ENCODE measurements at places on chromosomes 6 and 20. TPM values are rescaled to one million over a fixed set of nuclear protein-coding genes. Genes with fewer than 3 reads are reported as not detected.

The SSR1 gene
- total RNA-seq = 141 TPM

DNA sequence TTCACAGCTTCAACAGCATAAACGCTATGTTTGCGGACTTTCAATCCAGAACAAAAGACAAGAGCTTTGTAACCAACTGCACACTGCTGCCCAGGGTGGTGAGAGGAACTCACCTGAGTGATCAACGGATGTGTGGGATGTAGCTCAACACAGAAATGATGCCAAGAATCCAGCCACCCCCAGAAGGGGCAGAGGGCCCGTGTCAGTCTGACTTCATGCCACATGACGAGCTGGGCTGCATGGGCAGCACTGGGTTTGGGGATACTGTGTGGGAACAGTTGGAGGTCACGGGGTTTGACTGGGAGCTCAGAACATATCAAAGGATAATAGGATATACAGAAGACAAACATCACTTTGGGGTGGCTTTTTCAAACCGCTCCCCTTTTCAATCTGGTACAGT is 79.4 kb upstream of the TRAF3IP2 start:
- DNase-seq = no peak

- no peak for DNase-seq
These were observed 238.0 kb downstream of the KHDC1L start for GRCh38 chr6:72987301-72987700.

DNA sequence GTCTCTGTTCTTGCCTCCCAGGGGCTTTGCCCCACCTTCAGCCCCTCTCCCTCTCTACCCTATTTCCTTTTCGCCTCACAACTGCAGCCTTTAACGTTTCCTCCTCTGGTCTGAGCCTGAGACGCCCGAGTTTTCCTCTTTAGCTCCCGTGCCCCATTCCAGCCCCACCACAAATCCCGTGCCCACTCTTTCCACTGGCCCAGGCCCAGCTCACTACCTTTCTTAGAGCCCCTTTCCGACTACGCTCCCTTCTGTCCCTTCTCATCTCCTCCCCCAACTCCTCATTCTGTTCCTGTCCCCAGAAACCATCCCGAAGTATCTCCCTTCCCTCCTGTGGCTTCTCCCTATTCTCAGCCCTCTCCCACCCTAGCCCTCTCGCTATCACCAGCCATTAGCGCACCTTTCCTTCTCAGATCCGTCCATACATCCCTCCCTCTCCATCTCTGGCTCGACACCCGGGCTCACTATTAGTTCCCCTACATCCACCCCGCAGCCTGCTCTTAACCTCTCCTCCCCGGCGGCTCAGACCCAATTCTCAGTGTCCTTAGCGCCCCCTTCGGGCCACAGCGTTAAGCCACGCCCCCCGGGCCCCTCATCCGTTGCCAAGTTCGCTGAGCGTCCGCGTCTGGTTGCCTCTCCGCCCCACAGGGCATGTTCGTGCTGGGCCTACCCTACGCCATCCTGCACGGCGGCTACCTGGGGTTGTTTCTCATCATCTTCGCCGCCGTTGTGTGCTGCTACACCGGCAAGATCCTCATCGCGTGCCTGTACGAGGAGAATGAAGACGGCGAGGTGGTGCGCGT is 2.7 kb downstream of the SLC32A1 start:
- DNase-seq = peak; percentile 23

DNA sequence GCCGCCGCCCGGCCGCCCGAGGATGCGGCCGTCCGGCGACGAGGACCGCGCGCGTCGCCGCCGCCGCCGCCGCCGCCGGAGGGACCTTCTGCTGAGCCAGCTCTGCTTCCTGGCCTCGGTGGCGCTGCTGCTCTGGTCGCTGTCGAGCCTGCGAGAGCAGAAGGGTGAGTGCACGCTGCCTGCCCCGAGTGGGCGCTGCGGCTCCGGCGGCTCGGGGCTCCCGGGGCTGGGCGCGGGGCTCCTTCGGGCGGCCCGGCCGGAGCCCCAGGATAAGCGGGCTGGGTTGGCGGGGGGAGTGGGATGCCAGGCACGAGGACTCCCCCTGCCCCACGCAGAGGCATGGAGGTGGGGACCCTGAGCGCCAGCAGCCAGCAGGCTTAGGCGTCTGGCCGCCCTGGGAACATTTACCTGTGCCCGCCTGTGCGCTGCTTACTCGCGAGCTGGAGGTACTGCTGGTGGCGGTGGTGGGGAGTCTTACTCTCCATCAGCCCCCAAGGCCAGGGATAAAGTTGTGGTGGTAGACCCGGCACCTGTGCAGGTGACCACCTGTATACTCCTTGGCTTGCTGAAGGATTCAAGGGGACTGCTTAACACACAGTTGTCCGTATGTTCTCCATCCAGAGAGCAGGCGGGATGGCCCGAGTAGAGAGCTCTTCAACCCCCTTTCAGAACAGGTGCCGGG is 520 bp downstream of the SLC24A3 start:
- DNase-seq = no peak

- no peak for DNase-seq
These were observed 94.9 kb downstream of the CDH4 start for GRCh38 chr20:61346996-61347395.

GRCh38 chr6:143961886-143962878 is 45.9 kb downstream of the PLAGL1 start:
- DNase-seq = no peak

The SYCP2L gene
- 0.25 TPM for total RNA-seq
